ENCODE measurements at places on chromosomes 5 and 9. TPM values are rescaled to one million over a fixed set of nuclear protein-coding genes. Genes with fewer than 3 reads are reported as not detected.
A peak's percentile ranks its signal among the peaks of the same experiment; 100 is the strongest.

The AGXT2 gene
- total RNA-seq, result not detected

The HSPB3 gene
- total RNA-seq, result 157 TPM

The NOXA1 gene
- total RNA-seq, result 5.1 TPM

The LOX gene
- 3.0 TPM for total RNA-seq

The ERGIC1 gene
- total RNA-seq, result 49.9 TPM

The PHF24 gene
- total RNA-seq, result 0.11 TPM

The KIF4B gene
- total RNA-seq, result 0.09 TPM

DNA sequence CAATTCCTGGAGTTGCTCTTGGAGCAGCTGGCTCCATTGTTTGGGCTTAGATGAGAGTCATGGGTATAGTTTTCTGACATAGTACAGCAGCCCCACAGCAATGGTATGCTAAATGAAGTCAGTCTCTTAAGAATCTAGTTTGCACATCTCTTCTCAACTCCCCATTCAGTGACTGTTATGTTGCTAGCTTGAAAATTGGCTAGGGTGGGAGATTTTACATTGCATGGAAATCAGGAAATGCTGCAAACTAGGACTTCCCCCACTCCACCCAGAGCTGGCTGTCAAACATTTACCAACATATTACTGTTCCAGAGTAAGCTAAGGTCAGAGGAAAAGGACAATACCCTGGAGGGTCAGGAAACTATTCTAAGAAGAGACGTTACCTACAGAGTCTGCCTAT is 17.6 kb upstream of the FCHO2 start:
- no peak for DNase-seq

DNA sequence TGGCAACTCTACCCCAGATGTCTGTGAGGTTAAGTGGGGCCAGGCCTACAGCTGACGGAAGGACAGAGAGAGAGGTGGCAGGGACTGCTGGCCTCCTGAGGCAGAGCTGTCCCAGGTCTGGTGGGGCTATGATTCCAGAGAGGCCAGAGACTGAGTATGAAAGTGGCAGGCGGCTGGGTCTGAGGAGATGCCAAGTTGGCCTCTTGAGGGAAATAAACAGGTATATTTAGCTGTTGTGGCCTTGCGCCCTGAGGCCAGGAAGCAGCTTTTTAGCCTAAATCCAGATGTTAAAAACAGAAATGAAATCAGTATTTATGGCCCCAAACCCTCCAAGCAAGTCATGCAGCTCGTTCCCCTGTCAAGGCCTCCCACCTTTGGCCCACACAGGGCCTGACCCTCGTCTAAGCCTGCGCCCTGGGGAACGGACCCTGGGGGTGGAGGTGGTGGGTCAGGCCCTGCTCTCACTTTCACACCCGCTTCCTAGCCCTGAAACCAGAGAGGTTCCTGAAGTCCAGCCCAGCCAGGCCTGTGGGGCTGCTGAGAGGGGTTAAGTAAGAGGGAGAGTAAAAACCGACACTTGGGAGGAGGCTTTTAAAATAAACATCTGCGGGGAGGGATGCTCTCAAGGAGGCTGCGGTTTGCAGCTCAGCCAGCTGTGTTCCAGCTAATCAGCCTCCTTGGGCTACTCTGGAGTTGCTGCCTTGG is 18.7 kb downstream of the PCDHGC5 start:
- peak; percentile 64 for DNase-seq

- no peak for DNase-seq
These were observed 9.8 kb downstream of the DOCK2 start for GRCh38 chr5:169646856-169647255.

- no peak for DNase-seq
These were observed 316.3 kb downstream of the MCTP1 start for GRCh38 chr5:94968507-94969095.

DNA sequence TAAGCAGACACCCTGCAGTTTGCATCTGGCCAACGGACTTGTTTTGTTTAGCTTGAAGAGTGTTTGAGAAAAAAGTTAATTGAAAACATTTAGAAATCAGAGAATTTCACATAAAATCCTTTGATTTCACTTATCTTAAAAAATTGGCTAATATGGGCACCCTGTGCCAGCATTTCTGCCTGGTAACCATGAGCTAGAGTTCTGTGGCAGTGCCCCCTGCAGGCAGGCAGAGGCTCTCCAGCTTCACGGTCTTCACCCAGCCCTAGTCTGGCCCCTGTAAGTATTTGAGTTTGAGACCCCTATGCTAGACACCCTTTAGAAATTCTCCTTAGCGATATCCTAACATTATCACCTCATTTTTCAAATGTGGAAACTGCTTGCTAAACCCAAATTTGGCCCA is 18.8 kb upstream of the FANCC start:
- no peak for DNase-seq

- no peak for DNase-seq
These were observed 2.5 kb downstream of the AGPAT2 start for GRCh38 chr9:136684799-136685198.

DNA sequence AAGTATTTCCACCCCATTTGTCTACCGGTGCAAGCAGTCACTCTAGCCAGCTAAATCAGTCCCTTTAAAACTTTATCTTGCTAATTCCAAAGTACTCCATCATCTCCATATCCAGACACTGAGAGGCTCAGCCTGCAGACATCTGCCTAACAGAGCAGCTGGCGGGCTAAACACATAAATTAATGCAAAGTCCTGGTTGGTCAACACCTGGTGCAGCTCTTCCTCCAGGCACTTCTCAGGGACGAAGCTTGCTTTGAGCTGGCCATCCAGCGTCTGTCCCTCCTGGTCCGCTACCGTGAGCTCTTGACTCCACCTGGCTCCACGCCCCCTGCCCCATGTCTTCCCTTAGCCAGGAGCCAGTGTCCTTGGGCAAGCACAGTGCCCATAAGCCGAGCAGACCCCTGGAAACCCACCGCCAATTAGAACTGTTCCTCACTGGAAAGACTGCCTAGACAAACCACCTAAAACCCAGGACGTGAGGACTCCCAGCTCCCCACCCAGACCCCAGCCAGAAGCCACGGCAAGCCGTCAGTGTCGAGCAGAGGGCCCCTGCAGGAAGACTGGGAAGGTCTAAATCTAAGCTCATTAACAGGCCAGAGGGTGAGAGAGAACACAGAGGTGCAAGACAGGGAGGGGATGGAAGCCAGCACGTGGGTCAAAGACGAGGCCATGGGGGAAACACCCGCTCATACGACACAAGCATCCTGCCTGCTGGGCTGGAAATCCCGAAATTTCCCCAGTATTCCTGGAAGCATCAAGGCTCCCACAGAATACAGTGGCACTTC is 120.0 kb downstream of the COL23A1 start:
- DNase-seq, result no peak

DNA sequence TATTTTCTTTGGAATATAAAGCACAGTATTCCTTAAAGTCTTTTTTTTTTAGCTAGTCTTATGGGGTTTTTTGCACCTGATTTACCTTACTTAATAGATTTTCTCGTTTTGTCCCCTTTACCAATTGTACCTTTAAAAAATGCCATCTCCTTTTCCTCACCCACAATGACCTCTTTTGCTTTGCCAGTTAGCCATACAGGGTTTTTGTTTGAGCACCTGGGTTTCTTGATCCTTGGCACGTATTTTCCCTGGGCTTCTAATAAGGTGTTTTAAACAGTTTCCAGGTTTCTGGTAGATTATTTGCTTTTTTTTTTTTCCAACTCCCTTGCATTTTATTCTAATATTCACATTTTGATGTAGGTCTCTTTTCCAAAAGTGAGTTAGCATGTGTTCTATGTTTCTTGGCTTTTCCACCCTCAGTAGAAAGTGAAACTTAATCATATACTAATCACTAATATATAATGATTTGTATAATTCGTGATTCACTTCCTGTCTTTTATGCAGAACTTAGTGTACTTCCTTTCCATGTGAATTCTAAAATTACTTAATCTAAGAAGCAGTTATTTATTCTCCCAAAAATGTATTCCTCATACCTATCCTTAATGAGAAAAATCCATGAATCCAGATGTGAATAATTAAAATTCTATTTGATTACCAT is 673.9 kb upstream of the RGMB start:
- DNase-seq, result no peak

GRCh38 chr9:93125331-93125894 is 8.6 kb downstream of the NINJ1 start:
- DNase-seq, result peak; percentile 25

- DNase-seq, result no peak
These were observed 321.6 kb upstream of the RFX3 start for GRCh38 chr9:3847377-3847776.

DNA sequence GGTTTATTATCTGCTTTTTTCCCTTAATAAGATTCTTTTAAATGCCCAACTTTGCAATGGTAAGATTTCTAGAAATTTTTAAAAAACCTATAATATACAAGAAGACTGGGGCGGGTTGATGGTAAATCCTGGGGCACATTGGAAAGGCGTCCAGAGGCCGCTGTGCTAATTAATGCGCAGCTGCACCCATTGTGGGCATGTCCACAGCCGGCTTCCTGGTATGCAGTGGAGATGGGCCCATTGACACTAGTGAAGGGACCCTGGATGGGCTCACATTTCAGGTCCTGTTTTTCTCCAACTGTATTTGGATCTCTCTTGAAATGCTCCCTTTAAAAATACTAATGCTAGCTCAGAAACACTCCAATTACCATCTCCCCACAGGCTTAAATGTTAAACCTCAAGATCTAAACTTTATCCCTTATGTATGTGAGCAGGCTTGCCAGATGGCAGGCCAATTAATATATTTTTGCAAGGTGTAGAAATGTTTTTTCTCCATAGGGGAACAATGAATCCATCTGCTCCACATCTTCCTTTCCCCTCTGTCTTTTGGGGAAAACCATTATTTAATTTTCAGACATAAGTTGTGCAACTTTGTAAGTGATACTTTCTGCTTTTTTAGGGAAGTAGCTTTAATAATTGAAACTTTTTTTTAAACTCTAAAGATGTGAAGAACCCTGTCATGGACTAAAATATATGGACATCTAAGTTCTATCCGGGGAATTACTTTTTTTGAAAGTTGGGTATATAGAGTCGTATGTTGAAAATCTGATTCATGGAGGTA is 177.3 kb downstream of the CD180 start:
- DNase-seq, result no peak

- no peak for DNase-seq
These were observed 1.2 kb downstream of the ZNF608 start for GRCh38 chr5:124745007-124745927.

GRCh38 chr9:129182625-129183494 is 4.8 kb upstream of the IER5L start:
- peak; percentile 41 for DNase-seq

GRCh38 chr5:61802456-61802855 is 470.4 kb downstream of the ZSWIM6 start:
- DNase-seq, result no peak

DNA sequence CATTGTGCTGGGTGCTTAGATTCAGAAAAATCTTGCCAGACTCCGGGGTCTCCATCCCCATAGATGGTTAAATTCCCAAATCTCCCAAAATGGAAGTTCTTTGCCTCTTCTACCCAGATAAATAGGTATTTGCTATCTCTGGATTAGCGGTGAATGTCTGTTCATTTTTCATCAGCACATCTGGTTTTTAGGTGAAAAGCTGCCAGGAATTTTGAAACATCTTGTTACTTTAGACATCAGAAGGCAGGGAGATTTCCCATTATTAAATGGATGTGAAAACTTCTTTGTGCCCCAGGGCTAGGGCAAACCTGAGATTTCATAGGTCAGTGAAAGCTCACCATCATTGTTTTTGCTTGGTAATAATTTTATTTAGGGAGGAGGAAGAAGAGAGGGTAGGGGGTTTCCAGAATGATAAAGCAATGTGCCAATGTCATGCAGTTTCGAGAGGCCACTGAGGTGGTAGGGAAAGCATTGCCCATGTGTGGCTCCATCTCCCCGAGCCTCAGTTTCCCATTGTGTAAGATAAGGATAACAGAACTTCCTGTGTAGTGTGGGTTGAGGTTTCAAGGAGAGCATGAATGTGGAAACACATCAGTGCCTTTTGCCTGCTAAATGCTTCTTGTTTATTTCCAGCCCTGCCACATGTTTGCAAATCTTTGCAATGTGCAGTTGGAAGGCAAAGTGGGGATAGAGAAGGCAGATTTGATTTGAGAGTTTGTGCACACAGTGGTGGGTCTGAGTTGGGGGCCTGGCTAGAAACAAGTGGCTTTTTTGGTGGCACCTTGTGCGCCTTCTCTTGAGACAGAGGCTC is 147.2 kb upstream of the KLF4 start:
- DNase-seq, result no peak

DNA sequence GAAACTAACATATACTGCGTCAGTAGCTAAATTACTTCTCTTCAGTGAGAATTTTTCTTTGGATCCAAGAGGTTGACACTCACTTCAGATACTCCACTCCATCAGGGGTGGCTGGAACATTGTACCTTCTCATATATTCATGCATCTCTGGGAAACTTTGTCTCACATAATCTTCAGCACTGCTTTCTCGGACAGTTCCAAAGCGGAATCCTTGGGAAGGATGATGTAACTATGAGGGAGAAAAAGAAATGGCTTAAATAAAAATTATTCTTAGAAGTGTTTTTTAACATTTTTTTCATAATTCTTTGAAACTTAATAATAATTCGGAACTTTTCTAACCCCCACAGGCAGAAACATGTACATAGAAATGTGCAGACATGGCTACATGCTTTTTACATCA is 33.4 kb upstream of the PPP3R2 start:
- DNase-seq, result no peak

DNA sequence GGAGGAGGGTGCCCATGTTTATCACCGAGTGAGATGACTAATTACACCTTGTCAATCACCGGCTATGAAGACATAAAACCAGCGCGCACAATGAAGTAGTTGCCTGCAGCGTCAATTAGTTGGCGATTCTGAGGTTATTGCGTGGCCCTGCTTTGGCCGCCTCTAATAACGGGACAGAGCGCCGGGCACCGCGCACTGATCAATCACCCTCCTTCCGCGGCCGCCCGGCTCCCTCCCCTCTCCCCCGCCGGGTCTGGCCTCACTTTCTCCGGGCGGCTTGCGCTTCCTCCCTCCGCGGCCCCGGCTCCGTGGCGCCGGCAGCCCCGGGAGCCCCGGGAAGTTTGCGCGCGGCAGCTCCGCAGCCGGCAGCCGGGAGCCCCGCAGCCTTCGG is 3.3 kb upstream of the LHX2 start:
- no peak for DNase-seq

- DNase-seq, result no peak
These were observed 4.2 kb downstream of the C1QTNF2 start for GRCh38 chr5:160366230-160366629.

DNA sequence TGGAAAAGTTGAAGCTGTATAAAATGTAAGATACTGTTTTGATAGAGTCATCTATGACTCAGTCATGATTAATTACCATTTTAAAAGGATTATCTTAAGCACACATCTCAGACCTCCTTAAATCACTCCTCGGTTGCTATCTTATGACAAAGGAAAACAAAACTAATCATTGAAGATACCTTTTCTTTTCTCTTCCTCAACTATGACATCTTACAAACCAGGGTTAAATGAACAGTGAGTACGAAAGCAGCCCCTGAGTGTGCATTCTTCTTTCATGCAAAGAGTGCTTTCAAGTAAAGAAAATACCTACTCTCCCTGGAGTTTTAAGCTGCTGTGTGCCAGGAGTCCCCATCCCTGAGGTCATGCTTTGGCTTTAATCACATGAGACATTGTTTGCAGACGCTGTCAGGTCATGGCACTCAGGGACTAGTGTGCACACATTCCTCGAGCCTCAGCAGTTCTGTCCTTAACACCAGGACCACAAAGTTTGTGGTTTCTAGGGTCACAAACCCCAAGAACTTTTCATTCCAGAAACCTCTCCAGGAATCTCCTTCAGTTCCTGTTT is 86.7 kb upstream of the ICE1 start:
- no peak for DNase-seq

GRCh38 chr5:97778451-97778850 is 595.4 kb upstream of the RIOK2 start:
- no peak for DNase-seq

All from psoas muscle (tissue), 8 donors.